MCF 10A (cell line): ENCODE measurements at places on chromosomes 6 and 20. TPM values are rescaled to one million over a fixed set of nuclear protein-coding genes. Genes with fewer than 3 reads are reported as not detected.

PACRG gene
- total RNA-seq: not detected in 2 replicates

GRCh38 chr20:50646483-50646996, 44.8 kb downstream of the RIPOR3 start:
- DNase-seq: peak; percentile 62

- no peak for DNase-seq
These were observed 15.9 kb downstream of the ARHGAP18 start for GRCh38 chr6:129694036-129694435.

- DNase-seq: peak; percentile 39
These were observed 9.7 kb upstream of the CEP43 start for GRCh38 chr6:166989427-166990032.
